Umbilical cord (tissue), 2 donors: ENCODE measurements at places on chromosomes 6 and 20. TPM values are rescaled to one million over a fixed set of nuclear protein-coding genes. Genes with fewer than 3 reads are reported as not detected.

AVP gene
- total RNA-seq, result not detected

DNA sequence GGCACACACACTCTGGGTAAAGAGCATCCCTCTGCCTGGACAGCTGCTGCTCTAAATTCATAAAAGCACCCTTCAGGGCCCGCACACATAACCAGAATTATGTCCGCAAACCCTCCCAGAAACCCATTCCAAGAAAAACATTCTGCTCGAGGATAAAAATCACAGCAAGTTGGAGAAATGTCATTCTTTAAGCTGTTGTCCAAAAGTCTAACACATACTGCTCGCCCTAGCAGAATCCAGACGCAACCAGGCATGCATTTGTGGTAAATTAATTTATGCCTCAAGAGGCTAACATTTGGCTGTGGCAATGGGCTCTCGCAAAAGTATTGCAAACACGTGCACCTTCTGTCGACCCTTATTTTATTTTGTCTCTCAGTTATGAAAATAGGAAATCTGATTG, 116.1 kb upstream of the INSM1 start:
- no peak for DNase-seq

GRCh38 chr20:60381643-60382400, 423.6 kb downstream of the CDH26 start:
- DNase-seq, result no peak

LPA gene
- total RNA-seq, result 0.24 TPM

- DNase-seq, result peak; percentile 64
Measured at GRCh38 chr6:134908906-134909516, 40.9 kb downstream of the ALDH8A1 start.

- DNase-seq, result no peak
Measured at GRCh38 chr6:90347411-90347851, 50.8 kb upstream of the BACH2 start.

- DNase-seq, result no peak
Measured at GRCh38 chr6:129744880-129745237, 34.9 kb upstream of the ARHGAP18 start.

GRCh38 chr20:3239026-3239866, at the start of gene SLC4A11:
TSS of gene SLC4A11 (minus strand) at chr20:3239190. CDS start at chr20:3239137, 53 bp downstream.
- DNase-seq, result peak; percentile 25

DNA sequence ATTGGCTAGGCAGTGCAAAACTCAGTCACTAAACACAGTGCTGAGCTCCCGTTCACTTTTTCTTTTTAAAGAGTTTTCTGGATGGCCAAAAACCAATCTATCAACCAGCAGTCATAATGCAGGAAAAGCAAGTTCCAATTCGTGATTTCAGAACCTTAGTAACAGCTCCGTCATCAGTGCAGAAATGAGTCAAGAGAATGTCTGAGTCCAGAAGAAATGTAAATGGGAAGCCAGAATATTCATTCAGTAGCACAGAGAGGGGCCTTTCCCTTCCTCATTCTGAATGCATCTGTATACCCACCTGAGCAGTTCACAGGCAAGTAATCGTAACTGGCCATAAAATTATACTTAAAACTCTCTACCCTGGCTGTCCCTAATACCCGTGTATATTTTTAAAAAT, 20.4 kb downstream of the HUS1B start:
- DNase-seq, result no peak

- no peak for DNase-seq
Measured at GRCh38 chr20:34264141-34264540, 22.9 kb downstream of the ASIP start.

LY6G5C gene
- total RNA-seq, result 0.48 TPM

SYCP2L gene
- 4.1 TPM for total RNA-seq

- no peak for DNase-seq
Measured at GRCh38 chr6:108968325-108969316, 120.4 kb downstream of the ARMC2 start.

- DNase-seq, result no peak
Measured at GRCh38 chr20:49973981-49974380, 8.8 kb upstream of the SNAI1 start.

VSX1 gene
- total RNA-seq, result 0.24 TPM

GRCh38 chr6:116405652-116406356, 35.1 kb downstream of the DSE start:
- peak; percentile 29 for DNase-seq

GRCh38 chr6:13531956-13532355, 42.4 kb upstream of the SIRT5 start:
- no peak for DNase-seq
